ENCODE measurements at places on chromosomes 1 and 21.

GRCh38 chr1:221708987-221709386 is 32.9 kb downstream of the DUSP10 start:
- peak; percentile 99 for DNase-seq

GRCh38 chr1:29708381-29708780 is 472.1 kb downstream of the PTPRU start:
- DNase-seq: no peak

- DNase-seq: no peak
These were observed 64.9 kb upstream of the GNG12 start for GRCh38 chr1:67898033-67898726.

GRCh38 chr1:174191349-174191862 is 32.1 kb downstream of the RABGAP1L start:
- no peak for DNase-seq

GRCh38 chr1:119595606-119596005 is 52.5 kb downstream of the ZNF697 start:
- DNase-seq: no peak

GRCh38 chr1:40986328-40986783 is 6.9 kb downstream of the CTPS1 start:
- no peak for DNase-seq

- no peak for DNase-seq
These were observed 117.7 kb downstream of the SLC45A1 start for GRCh38 chr1:8435569-8436071.

- DNase-seq: no peak
These were observed 15.8 kb upstream of the TNFRSF8 start for GRCh38 chr1:12047120-12047876.

DNA sequence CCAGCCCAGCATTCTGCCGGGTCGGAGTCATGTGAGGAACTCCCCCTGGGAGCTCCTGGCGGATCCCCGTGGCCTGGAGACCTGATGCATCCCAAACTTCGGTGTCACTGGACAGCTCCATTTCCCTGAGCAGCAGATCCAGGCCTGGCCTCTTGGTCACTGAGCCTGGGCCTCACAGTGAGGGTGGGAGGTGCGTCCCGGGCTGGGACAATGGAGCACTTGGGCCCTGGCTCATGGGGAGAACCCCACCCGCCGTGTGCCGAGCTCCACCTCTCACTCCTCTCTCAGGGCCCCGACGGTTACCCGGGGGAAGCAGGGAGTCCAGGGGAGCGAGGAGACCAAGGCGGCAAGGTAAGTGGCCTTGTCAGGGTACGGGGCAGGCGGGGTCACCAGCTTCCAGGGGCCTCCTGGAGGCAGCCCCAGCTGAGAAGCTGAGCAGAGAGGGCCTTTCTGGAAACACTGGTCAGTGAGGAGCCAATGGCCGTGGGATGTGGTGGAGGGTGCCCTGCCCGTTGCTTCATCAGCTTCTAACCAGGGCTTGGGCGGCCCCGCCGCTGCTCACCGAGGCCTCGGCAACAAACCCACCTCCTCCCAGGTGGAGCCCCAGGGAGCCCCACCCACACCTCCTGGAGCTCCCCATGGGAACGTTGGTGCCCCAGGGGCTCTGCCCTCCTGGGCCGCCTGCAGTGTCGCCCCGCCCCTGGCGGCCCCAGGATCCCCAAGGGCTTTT is 19.8 kb downstream of the COL6A2 start:
- DNase-seq: no peak

- DNase-seq: no peak
These were observed 66.0 kb downstream of the XCL2 start for GRCh38 chr1:168477792-168478191.

- no peak for DNase-seq
These were observed 52.2 kb downstream of the TRAF5 start for GRCh38 chr1:211378844-211379243.

DNA sequence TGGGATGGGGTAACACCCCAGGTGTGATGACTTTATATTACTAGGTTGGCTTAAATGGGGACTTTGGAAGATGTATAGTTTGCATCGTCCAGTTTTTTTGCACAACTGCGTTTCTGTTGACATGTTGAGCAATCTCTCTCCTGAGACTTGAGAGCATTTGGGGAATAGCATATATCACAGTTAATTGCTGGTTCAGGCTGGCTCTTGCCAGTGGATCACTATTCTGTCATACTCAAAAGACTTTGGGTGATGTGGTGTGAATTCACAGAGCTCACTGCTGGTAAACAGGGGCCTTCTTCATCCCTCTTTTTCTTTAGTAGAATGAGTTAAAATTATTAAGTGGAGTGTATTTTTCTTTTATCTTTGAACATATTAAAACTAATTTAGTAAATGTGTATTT is 44.3 kb downstream of the LHX9 start:
- no peak for DNase-seq

- no peak for DNase-seq
These were observed 342.1 kb upstream of the C1orf87 start for GRCh38 chr1:60415696-60416095.

- no peak for DNase-seq
These were observed 125.1 kb upstream of the KCND3 start for GRCh38 chr1:112114540-112114939.

DNA sequence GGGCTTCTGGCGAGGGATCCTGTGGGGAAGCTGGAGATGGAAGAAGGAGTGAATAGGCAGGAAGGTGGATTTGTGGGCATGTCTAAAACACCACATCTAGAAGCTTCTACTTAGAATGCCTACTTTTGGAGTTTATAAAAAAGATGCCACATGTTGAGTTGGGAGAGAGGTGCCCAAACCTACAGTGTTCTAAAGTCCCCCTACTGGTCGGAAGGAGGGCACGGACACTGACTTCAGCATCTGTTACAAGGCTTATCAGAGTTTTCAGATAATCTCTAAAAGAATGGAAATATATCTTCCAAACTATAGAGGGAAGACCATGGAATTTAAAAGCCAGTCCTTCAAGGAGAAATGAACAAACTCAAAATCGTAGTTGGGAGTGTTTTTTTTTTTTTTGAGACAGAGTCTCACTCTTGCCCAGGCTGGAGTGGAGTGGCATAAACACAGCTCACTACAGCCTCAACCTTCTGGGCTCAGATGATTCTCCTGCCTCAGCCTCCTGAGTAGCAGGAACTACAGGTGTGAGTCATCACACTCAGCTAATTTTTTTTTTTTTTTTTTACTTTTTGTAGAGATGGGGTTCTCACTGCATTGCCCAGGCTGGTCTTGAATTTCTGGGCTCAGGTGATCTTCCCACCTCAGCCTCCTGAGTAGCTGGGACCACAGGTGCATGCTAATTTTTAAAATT is 14.8 kb downstream of the IBA57 start:
- DNase-seq: no peak

- peak; percentile 11 for DNase-seq
These were observed 5.1 kb upstream of the GJA4 start for GRCh38 chr1:34787461-34788420.

- DNase-seq: no peak
These were observed 92.3 kb upstream of the ESRRG start for GRCh38 chr1:216815260-216816131.

- DNase-seq: no peak
These were observed 99.6 kb downstream of the APP start for GRCh38 chr21:26070822-26071425.

GRCh38 chr1:215543191-215543606 is 23.9 kb upstream of the KCTD3 start:
- DNase-seq: no peak

GRCh38 chr1:239545466-239545865 is 159.1 kb downstream of the CHRM3 start:
- no peak for DNase-seq
